Tibial artery (tissue), 4 donors: ENCODE measurements at places on chromosomes 16 and 17.

DNA sequence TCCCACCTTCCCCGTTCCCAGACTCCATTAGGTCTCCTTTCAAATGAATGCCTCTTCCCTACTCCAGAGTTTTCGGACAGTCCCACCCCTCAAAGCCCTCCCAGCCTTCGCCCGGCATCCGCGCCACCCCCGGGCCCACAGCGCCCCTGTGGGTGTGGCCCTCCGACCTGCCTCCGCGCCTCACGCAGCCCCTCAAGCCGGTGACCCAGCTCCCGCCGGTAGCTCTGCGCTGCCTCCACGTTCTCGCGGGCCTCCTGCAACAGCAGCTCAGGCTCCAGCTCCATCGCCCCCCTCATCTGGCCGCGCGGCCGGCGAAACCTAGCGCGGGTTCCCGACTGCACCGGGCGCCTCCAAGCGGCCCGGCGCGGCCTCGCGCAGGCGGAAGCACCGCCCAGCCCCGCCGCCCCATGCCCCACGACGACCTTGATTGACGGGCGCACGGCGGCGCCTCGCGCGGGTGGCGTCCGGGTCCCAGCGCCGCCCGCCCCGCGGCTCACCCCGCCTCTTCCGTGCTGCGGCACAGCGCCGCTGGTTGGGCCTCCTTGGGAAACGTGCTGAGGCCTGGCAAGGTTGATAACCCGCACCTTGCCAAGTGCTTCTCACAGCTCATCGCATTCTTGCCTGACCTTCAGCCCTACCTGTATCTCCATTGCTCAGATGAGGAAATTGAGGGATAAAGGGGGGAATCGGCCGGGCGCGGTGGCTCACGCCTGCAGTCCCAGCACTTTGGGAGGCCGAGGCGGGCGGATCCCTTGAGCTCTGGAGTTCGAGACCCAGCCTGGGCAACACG lies at the start of gene CRLF3:
CRLF3 (minus strand) TSS at position 337 of the 790 bp plus-strand sequence; CDS start at position 296, 41 bp downstream.
- DNase-seq, result peak; percentile 82

GRCh38 chr17:48261297-48261880 lies 153.8 kb downstream of the SNX11 start:
- DNase-seq, result no peak

GRCh38 chr16:75621170-75621477 lies 2.0 kb downstream of the ADAT1 start:
- no peak for DNase-seq

DNA sequence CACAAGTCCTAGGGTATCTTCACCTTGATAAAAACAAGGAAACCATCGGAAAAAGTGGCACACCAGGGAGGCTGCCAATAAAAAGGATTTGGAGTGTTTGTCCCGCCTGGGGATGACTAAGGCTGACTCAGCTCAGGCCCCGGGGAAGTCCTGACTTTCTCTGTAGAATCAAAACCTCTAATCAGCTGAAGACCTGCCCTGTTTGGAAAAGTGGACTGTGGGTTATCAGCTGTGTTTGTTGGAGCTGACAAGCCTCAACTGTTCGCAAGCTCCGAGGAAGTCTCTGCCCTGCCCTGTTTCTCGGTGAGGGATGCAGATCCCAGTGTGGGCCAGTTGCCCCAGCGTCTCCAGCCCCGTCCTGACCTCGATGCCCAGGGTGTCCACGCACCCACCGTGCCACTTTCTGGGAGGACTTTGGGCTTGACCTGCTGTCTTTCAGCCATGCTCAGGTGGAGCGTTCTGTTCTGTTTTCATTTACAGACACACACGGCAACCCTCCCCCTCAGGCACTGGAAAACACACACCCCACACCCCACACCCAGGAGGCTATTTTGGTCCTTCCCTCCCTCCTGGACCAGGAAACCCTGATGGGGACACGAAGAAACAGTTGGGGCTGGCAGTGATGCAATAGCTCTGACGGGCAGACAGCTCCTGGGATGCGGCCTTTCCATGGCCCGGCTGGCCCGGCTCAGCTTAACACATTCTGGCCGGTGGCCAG lies 27.6 kb upstream of the PITPNA start:
- DNase-seq, result peak; percentile 75

DNA sequence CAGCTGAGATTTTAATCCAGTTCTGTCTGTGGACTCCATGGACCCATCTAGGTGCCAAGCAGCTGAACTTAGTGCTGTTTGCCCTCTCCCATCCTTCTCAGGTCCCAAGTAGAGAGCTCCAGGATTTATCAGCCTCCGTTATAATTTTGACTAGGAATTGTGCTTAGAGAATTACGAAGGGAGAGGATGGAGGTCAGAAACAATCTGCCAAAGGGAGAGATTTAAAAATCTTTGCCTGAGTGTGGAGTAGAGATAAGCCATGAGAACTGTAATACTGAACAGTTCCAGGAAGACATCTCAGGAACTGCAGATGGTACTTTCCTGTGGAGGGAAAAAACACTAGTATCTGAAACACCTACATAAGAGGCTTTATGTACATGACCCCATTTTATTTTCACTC lies 27.0 kb downstream of the CEP95 start:
- no peak for DNase-seq

- peak; percentile 30 for DNase-seq
These were observed 72.7 kb downstream of the SOX9 start for GRCh38 chr17:72193391-72194106.

DNA sequence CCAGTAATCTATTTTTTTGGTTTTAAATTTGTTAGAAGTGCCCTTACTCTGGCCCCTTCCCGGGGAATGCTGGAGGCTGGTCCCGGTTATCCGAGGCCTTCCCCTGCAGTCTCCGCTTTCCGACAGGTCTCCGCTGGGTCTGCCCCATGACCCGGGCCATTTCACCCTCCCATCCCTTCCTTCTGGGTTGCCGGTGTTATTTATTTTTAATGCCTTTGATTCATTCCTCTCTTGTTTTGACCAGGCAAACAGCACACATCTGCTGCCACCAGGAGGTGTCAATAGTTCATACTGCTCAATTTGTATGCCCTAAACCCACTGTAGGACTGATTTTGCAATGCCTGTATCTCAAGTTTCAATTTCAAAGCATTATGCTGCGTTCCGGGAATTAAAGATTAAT lies 113.2 kb upstream of the IRX5 start:
- DNase-seq, result no peak

DNA sequence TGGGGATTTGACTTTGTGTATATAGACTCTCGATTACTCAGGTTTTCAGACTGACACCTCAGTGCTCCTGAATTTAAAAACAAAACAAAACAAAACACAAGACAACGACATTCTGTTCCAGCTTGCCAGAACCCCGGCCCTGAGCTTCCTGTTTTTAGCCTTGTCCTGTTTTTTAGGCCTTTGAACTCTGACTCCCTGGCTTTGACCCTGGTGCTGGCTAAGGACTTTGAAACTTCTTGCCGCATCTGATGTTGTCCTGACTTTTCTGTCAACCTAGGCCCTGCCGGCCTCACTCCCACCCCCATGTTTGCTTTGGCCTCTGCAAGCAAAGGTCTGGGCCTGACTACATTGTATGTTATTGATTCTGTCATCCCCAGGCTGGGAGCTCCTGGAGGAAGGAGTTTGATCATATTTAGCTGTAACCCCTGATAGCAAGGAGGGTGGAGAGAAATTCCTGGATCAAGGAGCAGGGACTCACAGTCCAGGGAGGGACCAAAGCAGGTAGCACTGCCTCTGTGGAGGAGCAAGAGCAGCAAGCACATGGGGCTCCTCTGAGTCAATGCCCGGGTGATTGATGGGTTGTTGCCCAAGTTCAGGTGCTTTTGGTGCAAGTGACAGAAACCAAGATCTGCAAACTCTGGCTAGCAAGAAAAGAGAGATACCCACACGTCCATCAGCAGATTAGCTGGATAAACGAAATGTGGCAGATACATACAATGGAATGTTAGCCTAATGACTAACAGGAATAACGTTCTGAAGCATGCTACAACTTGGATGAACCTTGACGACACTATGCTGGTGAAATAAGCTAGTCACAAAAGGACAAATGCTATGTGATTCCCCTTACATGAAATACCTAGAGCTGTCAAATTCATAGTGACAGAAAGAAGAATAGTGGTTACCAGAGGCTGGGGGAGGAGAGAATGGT lies 7.7 kb downstream of the CCL16 start:
- no peak for DNase-seq

DNA sequence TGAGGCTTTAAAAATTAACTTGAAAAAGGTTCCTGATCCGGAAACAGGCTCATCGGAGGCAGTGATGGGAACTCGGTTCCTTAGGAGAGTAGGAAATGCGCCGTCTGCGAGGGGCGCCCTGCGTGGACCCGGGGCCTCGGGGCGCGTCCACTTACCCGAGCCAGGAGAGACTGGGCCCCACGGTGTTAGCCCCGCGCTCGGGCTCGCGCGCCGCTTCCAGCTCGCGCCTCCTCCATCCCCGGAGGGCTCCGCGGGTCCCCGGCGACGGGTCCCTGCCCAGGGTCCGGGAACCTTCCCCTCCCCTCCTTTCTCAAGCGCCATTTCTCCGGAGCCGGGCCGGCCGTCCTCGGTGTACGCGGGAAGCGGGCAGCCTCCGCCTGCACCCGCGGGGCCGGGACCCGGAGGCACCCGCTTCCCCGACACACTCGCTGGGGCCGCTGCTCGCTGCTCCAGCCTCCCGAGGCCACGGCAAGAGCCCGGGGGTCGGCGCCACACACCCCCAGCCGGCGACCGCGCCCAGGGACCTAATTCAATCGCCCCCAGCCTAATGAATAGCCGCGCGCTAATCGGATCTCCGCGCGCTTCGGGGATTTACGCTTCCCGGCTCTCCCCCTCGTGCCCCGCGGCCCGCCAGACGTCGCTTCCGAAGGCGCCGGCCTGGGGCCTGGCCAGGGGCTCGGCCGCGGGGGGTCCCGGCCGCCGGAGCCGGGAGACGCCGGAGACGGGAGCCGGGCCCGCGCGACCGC lies 2.2 kb upstream of the BAHCC1 start:
- no peak for DNase-seq

GRCh38 chr16:88407807-88408206 lies 25.0 kb downstream of the ZNF469 start:
- no peak for DNase-seq

- DNase-seq, result no peak
These were observed 14.6 kb downstream of the CDH3 start for GRCh38 chr16:68659412-68660358.

- DNase-seq, result no peak
These were observed 83.8 kb downstream of the VPS53 start for GRCh38 chr17:630801-631200.

DNA sequence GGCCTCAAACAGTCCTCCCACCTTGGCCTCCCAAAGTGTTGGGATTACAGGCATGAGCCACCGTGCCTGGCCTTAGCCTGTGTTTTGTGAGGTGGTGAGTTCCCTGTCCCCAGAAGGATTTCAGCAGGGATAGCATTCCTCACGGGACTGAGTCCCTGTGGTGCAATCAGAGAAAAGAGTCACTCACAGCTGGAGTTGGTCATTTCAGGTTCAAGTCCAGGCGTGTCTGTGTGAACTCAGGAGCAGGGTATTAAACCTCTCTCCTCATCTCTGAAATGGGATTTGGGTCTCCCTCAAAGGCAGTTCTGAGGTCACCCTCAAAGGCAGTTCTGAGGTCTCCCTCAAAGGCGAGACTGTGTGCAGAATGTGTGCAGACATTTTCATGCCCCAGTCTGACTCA lies 28.6 kb downstream of the NPTX1 start:
- DNase-seq, result no peak

GRCh38 chr17:8110907-8111306 lies 7.4 kb downstream of the ALOXE3 start:
- DNase-seq, result no peak
